ENCODE measurements at places on chromosomes 1 and 21.

DNA sequence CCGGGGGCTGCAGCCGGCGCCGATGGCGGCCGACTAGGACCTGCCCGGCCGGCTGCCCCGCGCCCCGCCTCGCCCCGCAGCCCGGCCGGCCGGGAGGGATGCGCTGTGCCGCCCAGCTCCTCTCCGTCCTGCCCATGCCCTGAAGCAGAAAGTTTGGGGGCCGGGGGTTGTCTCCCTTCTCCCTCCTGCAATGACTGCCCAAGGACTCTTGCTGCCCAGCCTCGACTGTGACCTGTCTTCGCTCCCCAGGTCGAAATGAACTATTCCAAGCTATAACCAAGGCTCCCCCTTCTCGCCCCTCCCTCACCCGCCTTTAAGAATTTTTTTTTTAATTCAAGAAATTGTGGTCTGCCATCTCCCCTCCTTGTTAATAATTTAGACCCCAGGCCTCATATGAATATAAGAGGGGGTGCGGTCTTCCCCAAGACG, 361 bp downstream of the TMCC2 start:
- DNase-seq, result no peak

DNA sequence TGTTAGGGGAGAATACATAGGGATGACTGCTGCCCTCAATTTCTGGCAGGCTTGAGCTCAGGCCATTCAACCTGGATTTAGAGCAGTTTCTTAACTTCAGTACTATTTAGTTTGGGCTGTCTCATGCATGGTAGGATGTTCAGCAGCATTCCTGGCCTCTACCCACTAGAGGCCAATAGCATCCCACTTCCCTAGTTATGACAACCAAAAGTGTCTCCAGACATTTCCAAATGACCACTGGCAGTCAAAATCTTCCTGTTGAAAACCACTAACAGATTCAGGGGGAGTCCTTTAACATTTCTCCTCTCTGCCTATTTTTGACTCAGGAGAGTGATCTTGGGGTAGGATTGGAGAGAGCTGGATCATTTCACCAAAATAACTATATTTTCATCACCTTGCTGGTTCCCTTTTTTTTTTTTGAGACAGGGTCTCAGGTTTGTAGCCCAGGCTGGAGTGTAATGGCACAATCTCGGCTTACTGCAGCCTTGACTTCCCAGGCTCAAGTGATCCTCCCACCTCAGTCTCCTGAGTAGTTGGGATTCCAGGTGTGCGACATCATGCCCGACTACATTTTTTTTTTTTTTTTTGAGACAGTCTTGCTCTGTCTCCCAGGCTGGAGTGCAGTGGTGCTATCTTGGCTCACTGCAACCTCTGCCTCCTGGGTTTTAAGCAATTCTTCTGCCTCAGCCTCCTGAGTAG, 8.7 kb downstream of the GNAT2 start:
- no peak for DNase-seq

DNA sequence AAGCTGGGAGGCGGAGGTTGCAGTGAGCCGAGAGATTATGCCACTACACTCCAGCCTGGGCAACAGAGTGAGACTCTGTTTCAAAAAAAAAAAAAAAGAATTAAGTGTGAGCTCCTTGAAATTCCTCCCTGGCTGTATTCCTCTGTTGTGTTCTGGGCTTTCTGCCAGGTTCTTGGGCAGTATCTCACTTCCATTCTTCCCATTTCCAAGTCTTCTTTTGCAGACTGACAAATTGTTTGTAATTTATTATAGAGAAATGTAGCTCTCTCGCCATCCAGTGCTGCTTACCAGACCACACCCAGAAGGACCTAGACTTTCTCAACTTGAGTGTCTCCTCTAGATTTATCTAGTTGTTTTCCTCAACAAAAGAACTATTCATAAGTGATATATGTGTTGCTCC, 105.0 kb upstream of the ADGRL2 start:
- DNase-seq, result no peak

DNA sequence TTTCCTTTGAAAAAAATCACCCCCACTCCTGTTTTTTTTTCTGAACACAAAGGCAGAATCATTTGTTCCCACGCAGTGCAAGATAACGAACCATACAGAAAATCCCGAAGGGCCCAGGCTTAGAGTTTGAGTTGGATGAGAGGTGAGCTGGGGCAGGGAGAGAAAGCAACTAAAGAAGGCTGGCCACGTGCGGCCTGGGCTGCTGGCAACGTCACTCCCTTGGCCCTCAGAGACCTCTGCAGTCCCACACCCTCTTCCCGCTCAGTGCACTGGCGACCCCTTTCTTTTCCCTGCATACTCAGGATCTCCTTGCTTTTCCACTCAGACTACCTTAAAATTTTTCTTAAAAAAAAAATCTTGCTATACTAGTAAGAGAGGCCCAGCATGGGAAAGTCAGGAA, 28.2 kb upstream of the CRNN start:
- DNase-seq, result no peak

DNA sequence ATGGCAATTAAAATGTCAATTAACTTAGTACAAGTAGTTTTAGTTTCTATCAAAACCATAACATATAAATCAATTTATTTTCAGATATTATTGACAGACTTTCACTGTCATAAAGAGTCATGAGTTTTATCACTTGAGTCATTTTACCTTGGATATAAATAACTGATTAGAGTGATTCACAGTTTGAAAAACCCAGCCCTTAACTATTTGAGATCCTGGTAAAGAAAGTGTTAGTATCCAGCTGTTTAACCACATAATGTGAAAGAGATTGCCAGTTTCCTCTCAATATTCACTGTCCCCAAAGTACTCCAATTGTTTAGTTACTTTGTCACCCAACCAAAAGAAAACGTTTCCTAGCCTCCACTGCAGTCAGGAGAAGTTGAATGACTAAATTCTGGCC, 91.3 kb downstream of the UCHL5 start:
- DNase-seq, result no peak

GRCh38 chr1:173495609-173496267, 18.6 kb downstream of the PRDX6 start:
- no peak for DNase-seq

DNA sequence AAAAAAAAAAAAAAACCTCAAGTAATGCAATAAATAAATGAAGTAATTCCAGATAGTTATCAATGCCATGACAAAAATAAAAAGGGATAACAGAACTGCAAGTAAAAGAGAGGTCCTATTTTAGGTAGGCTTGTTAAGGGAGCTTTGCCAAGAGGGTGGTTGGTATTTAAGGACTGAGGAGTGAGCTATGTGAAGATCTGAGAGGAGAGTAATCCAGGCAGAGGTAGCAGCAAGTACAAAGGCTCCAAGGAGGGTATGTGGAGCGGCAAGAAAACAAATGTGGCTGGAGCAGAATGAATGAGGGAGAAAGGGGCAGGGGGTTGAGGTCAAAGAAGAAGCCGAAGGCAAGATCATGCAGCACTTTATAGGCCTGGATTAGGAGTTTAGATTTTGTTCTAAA, 59.9 kb upstream of the CDC42BPA start:
- no peak for DNase-seq

- no peak for DNase-seq
Observed at GRCh38 chr1:115184260-115184950, 95.1 kb upstream of the TSPAN2 start.

GRCh38 chr1:160539990-160540858, 17.2 kb upstream of the SLAMF6 start:
- DNase-seq, result no peak

GRCh38 chr1:34806396-34806795, 13.6 kb downstream of the GJA4 start:
- DNase-seq, result no peak

GRCh38 chr1:225694151-225694603, 41.3 kb upstream of the ENAH start:
- DNase-seq, result no peak

DNA sequence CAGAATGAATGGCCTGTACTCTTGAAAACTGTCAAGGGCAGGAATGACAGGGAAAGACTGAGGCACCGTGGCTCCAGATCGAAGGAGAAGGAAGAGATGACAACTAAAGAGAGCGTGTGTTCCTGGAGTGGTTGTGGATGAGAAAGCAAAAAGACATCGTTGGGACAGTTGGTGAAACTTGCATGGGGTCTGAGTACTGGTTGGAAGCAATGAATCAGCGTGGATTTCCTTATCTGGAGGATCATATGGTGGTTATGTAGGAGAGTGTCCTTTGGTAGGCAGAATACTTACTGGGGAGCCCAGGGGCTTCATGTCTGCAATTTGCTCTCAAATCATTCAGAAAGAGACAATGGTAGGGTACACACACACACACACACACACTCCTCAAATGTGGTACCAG, 13.9 kb downstream of the LEMD1 start:
- DNase-seq, result no peak

DNA sequence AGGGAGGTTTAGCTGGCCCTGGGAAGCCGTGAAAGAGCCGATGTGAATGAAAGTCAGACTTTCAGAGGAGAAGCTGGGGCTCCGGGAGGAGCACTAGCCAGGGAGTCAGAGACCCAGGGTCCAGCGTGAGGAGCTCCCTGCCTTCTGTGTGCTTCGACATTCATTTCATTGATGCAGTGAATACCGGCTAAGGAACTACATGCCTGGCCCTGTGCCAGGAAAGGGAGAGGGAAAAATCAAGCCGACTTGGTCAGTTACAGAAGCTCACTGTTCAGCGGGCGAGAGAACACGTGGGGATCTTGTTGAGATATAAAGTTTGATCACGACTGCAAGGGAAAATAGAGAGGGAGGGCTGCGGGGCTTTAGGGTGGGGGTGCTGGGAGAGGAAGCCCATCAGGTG, 76.7 kb upstream of the RUNX3 start:
- DNase-seq, result no peak

DNA sequence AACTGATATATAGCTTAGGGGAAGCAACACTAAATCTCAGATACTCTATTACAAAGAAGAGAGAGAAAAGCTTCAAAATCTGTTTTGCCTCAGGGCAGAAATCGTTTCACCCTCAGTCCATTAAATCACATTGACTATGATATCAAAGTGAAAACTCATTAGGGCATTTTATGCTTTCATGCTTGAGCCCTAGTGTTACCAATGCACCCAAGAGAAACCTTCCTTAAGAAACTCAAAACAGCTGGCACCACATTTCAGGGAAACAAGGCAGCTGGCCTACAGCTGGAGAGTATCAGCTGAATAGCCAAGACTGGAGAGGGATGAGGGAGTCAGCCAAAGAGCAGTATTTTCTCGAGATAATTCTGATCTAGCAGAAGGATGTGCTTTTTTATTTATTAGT, 14.9 kb downstream of the COLGALT2 start:
- DNase-seq, result no peak

DNA sequence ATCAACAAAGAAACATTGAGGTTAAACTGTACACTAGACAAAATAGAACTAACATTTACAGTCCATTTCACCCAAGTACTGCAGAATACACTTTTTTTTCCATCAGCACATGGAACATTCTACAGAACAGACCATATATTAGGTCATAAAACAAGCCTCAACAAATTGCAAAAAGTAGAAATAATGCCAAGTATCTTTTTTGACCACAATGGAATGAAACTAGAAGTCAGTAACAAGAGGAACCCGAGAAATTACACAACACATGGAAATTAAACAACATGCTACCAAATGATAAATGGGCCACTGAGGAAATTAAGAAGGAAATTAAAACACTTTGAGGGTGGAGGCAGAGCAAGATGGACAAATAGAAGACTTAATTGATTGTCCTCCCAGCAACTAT, 8.4 kb upstream of the C1orf185 start:
- no peak for DNase-seq

- DNase-seq, result no peak
Observed at GRCh38 chr21:40060083-40060677, 192.9 kb downstream of the PCP4 start.

GRCh38 chr1:26991310-26992116, 2.0 kb upstream of the TRNP1 start:
- no peak for DNase-seq

- DNase-seq, result no peak
Observed at GRCh38 chr1:232250838-232251237, 379.1 kb downstream of the SIPA1L2 start.

DNA sequence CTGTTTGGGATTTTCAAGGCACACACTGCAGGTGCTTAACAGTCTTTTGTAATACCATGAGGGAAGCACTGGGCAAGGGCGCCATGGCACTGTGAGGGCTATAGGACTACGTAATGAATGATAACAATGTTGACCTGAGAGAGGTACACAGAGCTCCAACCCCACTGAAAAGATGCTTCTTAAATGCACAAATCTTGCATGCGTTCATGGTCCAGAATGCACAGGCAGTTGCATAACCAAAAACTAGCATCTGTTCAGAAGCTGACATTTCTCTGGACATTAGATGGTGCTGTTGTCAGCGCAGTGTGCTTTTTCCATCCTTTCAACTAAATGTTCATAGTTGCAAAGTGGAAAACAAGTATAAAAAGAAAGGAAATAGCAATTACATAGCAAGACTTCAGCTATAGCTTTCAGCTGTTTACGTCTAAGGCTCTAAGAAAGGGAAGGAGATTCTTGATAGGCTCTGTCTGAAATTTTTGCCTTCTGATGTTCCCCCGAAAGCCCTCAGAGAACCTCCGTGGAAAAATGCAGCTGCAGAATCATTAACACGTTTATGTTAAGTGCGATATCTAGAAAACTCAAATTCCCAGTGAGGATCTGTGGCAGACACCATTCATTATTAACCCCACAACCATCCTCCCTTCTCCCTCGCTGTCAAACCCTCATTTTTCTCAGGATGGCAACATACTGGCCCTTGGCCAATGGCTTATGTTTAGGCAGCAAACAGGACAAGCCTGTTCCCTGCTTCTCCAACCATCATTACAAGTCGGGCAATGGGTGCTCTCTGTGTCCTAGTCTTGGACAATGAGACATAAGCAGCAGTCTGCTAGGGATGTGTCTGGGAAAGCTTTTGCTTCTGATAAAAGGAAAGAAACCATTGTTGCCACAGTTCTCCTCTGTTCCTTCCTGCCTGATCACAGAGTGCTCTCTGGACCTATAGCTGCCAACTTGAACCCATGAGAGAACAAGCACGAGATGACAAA, 8.2 kb upstream of the TARBP1 start:
- DNase-seq, result no peak

- no peak for DNase-seq
Observed at GRCh38 chr1:85203573-85204171, 2.9 kb upstream of the SYDE2 start.

DNA sequence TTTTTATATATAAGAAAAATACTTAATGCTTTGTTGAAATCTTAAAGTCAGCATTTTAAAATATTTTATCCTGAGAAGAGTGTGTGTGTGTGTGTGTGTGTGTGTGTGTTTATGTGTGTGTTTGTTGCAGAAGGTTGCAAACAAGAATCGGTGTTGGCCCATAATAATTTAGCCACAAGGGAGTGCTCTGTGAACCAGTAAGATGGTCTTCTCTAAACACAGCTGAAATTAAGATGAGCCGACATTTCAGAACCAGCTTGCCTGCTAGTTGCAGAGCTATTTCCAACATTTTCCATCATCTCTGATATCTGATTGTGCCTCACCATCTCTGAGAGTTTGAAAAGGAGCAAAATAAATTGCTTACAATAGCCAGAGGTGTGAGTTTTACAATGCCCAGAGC, 158.8 kb upstream of the SGIP1 start:
- no peak for DNase-seq

DNA sequence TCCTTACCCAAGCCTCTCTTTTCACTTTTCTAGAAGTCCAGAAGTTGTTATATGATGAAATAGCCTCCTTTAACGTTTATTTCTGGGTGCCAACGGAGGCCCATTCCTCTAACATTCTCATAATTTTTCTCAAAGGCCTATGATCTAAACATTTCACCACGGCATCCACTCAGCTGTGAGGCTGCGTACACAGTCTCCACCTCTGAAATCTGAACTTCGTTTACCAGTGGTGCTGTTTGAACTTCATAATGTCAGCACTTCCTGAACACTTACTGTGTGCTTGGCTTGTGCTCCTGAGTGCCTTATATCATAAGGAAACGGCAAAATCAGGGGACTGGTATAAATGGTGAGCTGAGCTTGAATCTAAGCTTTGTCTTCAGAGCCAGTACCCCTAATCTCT, 12.0 kb upstream of the RBP7 start:
- DNase-seq, result no peak
